ENCODE measurements at places on chromosomes 3 and 15. TPM values are rescaled to one million over a fixed set of nuclear protein-coding genes. Genes with fewer than 3 reads are reported as not detected.

The BAHD1 gene
- 13.3 TPM for total RNA-seq

The DET1 gene
- 6.2 TPM for total RNA-seq

The AADAC gene
- total RNA-seq: 20.8 TPM

The SLC6A20 gene
- total RNA-seq: 0.02 TPM

The COL6A5 gene
- total RNA-seq: not detected

The CAPN3 gene
- total RNA-seq: 0.21 TPM

The FSIP1 gene
- 0.51 TPM for total RNA-seq

The TP63 gene
- total RNA-seq: 0.42 TPM

The FBXO40 gene
- total RNA-seq: not detected

The ITGA11 gene
- 2.9 TPM for total RNA-seq

The SLC22A13 gene
- total RNA-seq: not detected

The GPR27 gene
- total RNA-seq: 4.0 TPM

The SI gene
- total RNA-seq: not detected

The CCDC80 gene
- 50.9 TPM for total RNA-seq

The SAMMSON gene
- total RNA-seq: not detected

The ANKUB1 gene
- not detected for total RNA-seq

The PARP6 gene
- 53.4 TPM for total RNA-seq

The DUSP7 gene
- 16.0 TPM for total RNA-seq

The STX19 gene
- total RNA-seq: not detected

The LEKR1 gene
- 1.1 TPM for total RNA-seq

The RTP3 gene
- total RNA-seq: not detected

The HRG gene
- not detected for total RNA-seq

The NR2E3 gene
- total RNA-seq: 0.18 TPM

The ACTRT3 gene
- 3.2 TPM for total RNA-seq

The PLSCR5 gene
- not detected for total RNA-seq

The SPSB4 gene
- 0.13 TPM for total RNA-seq

The TNNC1 gene
- 1.4 TPM for total RNA-seq
